GM03348 (cell line): ENCODE measurements at places on chromosomes 2 and 18.

DNA sequence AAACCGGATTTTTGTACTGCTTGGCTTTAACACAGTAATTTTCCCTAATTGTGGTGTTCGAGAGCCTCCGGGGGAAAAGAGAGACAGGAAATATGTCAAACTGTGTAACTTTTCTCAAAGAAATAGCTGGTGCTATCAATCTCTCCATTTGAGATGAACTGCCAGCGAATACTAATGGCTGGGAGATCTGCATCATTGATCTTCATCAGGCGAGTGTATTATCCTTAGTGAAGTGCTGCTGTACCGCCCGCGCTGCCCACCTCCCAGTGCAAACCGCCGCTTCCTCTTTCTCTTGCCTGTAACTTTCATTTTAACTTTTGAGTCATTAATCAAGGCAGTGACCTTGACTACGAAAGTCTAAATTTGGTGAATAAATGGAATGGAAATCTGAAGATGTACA is 246.1 kb upstream of the ST6GAL2 start:
- no peak for DNase-seq

- DNase-seq = no peak
These were observed 202.1 kb upstream of the HS6ST1 start for GRCh38 chr2:128520791-128521190.

GRCh38 chr2:64383016-64383591 is 70.9 kb upstream of the LGALSL start:
- no peak for DNase-seq

DNA sequence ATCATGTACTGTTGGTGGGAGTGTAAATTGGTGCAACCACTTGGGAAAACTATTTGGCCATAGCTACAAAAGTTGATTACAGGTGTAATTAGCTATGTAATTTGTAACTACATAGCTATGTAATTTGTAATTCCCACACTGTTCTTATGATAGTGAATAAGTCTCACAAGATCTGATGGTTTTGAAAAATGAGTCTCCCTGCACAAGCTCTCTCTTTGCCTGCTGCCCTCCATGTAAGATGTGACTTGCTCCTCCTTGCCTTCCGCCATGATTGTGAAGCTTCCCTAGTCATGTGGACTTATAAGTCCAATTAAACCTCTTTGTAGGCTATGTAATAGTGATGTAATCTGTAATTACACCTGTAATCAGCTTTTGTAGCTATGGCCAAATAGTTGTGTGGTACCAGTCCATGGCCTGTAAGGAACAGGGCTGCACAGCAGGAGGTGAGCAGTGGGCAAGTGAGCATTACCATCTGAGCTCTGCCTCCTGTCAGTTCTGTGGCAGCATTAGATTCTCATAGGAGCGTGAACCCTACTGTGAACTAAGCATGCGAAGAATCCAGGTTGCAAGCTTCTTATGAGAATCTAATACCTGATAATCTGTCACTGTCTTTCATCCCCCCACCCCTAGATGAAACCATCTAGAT is 133.7 kb upstream of the COPS8 start:
- no peak for DNase-seq

DNA sequence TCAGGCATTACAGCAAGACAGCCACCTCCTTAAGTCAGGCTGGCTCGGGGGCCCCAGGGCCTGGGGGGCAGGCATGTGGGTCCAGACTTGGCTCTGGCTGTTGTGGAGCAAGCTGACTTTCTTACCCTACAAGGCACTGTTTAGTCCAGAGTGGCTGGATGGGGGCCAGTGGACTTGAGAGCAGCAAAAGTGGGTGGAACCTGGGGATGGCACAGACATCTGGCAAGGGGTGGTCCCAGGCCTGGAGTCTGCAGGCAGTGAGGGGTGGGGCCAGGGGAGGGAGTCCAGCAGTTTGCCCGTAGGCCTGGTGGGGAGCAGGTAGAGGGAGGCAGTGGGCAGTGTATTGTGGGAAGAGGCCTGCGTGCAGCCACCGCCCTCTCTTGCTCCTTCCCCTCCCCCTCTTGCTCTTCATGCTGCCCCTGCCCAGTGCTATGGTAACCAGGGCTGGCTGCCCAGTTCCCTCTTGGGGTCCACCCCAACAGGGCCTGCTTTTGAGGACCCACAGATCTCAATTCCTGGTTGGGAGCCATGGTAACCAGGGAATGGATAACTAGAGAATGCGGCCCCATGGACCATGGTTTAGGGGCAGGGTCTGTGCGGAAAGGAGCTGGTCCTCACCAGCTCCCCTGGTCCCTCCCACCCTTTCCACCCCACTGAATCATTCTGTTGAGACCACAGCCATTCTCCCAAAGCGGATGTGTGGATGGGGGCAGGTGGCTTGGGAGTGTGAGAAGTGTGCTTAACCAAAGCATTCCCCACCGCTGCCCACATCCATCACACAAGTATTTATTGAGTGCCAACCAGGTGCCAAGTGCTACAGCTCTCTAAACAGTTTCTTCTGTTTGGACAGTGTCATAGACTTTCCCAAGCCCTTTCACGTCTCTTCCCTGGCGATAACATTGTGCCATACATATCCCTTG is 19.3 kb downstream of the SPEG start:
- peak; percentile 89 for DNase-seq

- no peak for DNase-seq
These were observed 113.5 kb downstream of the RTN4 start for GRCh38 chr2:54936766-54937165.

GRCh38 chr2:144414324-144414845 is 105.5 kb downstream of the ZEB2 start:
- peak; percentile 86 for DNase-seq
